Stimulated activated CD4-positive, alpha-beta T cell treated with anti-CD3 and anti-CD28 coated beads, Interleukin-15, amount 100 ng/mL, for 24 hours (primary cell): ENCODE measurements at places on chromosomes 3 and 15.
A peak's percentile ranks its signal among the peaks of the same experiment; 100 is the strongest.

DNA sequence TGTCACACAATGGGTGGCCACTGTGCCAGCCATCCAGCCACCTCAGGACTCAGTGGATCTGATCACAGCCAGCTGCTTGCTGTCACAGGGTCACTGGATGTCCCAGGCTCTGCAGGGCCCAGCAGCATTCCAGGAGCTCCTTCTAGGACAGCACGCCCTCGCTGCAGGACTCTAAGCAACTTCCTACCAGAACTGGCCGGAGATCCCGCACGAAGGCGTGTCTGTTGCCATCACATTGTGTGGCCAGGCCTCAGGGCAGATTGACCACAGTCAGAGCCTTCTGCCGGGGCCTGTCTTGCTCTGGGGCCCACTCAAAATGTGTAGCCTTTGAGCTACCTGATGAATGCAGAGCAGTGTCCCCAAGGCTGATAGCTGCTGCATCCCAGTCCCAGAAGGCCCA lies 24.6 kb downstream of the DNAJB8 start:
- no peak for DNase-seq

- DNase-seq = no peak
Observed at GRCh38 chr3:74349015-74349414, 265.4 kb downstream of the CNTN3 start.

DNA sequence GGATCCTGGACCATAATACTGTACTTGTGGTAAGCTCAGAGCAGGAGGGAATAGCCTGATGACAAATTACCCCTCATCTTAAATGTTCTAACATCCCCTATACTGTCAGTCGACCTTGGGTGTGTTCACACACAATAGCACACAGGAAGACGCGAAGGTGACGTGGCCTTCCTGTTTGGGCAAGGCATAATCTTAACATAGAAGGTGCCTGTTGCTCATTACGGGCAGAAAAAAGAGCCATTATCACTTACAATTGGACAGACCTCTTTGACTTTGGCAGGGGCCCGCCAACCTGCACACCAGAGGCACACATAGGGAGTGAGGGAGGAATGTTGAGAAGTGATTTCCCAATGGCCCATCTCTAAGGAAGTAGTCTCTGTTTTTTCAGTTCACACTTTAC lies 144.2 kb downstream of the ANO10 start:
- DNase-seq = peak; percentile 59

DNA sequence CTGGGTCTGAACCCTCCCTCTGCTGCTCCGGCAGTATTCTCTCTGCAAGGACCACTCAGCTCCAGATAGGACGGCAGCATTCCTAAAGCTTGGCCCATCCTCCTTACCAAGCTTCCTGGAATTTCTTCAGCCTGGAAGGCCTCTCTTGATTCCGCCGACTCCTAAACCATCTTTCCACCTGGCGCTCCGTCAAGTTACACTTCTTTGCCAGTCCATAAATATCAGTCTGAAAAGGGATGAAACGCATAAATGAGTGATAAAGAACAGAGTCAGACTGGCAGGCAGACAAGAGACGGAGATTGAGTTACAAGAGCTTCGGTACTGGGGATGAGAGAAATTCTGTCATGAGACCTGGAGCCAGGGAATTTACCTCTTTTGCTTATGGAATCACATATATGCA lies 44.3 kb downstream of the CERS3 start:
- DNase-seq = no peak

GRCh38 chr15:85649372-85649771 lies 145.4 kb downstream of the KLHL25 start:
- peak; percentile 46 for DNase-seq

DNA sequence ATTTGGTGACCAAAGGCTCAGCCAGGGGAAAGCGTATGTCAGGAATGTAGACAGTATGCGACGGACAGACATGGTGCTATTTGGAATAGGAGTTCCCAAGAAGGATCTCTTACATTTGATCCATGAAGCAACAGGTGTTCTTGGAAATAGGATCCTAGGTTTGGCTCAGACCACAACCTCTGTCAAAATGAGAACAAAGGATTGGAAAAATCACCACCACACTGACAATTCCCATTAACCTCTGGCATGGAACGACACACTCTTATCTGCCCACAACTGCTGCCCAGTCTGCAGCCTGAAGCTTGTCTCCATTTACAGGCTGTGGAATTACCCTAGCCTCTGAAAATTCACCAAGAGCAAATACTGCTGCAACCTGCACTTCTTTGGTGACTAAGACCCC lies 33.6 kb upstream of the LRRN1 start:
- DNase-seq = no peak

DNA sequence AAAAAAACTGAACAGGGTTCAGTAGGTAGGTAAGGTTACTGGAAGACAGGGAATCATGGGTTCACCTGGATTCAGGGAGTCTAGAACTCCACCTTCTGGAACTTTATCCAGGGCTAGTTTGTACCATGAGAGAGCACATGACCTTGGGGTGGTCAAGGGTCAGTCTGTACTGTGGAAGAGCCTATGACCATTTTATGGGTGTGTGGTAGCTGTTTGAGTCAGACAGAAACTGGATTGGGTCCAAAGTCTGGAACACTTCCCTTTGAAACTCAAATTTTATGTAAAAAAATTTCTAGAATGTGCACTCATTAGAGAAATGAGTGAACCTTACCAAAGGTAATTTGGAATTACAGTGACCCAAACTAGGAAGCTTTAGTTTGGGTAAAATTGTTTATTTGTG lies 486.0 kb upstream of the AGTR1 start:
- no peak for DNase-seq

DNA sequence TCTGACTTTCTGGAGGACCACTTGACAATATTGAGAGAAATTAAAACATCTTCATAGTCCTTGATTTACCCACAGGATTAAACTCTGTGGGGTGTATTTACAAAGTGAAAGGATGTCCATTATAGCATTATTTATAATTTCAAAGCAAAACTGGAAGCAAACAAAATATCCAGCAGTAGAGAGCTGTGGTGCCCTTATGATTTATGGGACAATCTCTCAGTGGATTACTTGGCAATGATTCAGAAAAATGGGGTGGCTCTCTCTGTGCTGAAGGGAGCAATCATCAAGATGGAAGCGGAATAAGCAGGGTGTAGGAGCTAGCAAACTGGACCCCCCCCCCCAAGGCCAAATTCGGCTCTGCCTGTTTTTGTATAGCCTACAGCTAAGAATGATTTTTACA lies 9.0 kb downstream of the PPCDC start:
- no peak for DNase-seq

DNA sequence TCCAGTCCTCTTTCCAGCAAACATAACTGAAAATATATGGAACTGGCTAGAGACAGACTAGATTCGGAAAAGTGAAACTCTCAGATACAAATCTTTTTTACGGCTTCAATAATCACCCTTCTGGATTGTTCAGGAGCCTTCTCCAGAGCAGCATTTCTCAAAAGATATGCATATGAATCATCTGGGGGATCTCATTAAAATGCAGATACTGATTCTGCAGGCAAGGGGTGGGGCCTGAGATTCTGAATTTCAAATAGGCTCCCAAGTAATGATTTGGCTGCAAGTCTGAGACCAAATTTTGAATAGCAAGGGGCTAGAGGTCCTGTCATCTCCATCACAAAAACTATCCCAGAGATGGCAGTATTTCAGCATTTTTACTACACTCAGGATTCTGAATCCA lies 165.4 kb downstream of the CTNNB1 start:
- no peak for DNase-seq

- no peak for DNase-seq
Observed at GRCh38 chr3:196140224-196140623, 58.3 kb upstream of the TFRC start.

- no peak for DNase-seq
Observed at GRCh38 chr15:40766194-40766815, 2.4 kb downstream of the GCHFR start.

- DNase-seq = no peak
Observed at GRCh38 chr3:113659996-113660395, 36.4 kb downstream of the USF3 start.

DNA sequence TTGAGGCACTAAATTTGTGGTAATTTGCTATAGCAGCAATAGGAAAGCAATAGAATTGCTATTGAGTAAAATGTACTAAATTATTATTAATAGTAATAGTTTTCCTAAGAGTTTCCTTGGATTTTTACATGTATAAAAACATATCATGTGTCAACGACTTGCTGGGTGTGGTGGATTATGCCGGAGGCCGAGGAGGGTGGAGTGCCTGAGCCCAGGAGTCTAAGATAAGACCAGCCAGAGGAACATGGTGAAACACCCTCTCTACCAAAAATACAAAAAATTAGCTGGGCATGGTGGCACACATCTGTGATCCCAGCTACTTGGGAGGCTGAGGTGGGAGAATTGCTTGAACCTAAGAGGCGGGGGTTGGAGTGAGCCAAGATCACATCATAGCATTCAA lies 749.9 kb downstream of the TBL1XR1 start:
- DNase-seq = no peak

- no peak for DNase-seq
Observed at GRCh38 chr3:119569156-119569555, 9.7 kb upstream of the CD80 start.

- DNase-seq = no peak
Observed at GRCh38 chr15:32649342-32649741, 7.8 kb downstream of the SCG5 start.

DNA sequence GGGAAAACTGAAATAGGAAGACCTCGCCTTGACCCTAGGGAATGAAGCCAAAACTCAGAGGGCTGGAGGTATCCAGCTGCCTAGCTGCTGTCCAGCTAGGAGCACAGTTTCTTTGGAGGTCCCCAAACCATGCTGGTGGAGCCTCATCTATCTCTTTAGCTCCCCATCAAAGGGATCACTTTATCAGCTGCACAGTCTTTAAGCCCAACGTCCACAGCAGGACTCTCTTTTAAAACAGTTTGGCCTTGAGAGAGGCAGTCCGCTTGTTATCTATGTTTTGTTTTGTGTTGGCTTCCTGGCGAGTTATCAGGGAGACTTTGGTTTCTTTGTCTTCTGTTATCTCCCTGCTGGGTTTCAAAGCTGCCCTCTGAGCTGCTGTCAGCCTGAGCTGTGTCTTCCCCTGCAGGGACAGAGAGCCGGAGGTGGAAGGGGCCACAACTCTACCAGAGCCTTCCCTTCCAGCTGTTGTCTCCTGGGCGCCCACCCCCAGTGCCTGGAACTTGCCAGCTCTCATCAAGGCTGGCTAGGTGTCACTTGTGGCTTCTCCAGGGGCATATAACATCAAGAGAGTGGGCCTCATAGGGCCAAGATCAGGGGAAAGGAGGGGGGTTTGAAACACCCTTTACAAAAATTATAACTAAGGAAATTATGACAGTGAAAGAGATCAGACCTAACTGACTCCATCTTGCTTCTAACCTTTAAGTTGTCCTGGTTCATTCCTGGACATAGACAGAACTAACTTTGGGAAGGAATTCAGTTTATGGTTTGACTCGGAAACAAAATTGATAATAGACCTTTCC lies 61.4 kb upstream of the C15orf39 start:
- DNase-seq = no peak

GRCh38 chr3:62589078-62589477 lies 215.7 kb upstream of the FEZF2 start:
- DNase-seq = no peak

- DNase-seq = no peak
Observed at GRCh38 chr3:138898301-138898700, 48.6 kb downstream of the FOXL2 start.

GRCh38 chr15:48442011-48442410 lies 110.8 kb downstream of the DUT start:
- no peak for DNase-seq

DNA sequence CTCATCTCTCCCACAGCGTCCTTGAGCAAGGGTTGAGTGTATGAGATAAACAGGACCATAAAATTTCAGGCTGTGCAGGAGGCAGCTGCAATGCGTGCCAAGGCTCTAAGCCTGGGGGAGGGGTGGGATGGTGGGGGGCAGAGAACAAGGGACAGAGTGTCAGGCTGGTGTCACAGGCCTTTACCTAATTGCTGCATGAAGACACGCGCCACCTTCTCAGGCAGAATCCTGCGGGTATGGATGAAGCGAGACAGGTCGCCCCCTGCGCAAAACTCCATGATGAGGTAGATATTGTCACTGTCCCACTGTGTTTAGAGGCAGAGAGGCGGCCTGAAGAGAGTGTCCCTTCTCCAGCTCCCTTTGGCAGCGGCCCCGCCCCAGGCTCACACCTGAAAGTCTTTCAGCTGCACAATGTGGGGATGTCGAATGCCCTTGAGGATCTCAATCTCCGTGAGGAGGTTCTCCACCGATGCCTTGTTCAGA lies 1.0 kb downstream of the ULK3 start:
- DNase-seq = no peak

GRCh38 chr3:85864896-85865295 lies 906.1 kb downstream of the CADM2 start:
- DNase-seq = no peak

DNA sequence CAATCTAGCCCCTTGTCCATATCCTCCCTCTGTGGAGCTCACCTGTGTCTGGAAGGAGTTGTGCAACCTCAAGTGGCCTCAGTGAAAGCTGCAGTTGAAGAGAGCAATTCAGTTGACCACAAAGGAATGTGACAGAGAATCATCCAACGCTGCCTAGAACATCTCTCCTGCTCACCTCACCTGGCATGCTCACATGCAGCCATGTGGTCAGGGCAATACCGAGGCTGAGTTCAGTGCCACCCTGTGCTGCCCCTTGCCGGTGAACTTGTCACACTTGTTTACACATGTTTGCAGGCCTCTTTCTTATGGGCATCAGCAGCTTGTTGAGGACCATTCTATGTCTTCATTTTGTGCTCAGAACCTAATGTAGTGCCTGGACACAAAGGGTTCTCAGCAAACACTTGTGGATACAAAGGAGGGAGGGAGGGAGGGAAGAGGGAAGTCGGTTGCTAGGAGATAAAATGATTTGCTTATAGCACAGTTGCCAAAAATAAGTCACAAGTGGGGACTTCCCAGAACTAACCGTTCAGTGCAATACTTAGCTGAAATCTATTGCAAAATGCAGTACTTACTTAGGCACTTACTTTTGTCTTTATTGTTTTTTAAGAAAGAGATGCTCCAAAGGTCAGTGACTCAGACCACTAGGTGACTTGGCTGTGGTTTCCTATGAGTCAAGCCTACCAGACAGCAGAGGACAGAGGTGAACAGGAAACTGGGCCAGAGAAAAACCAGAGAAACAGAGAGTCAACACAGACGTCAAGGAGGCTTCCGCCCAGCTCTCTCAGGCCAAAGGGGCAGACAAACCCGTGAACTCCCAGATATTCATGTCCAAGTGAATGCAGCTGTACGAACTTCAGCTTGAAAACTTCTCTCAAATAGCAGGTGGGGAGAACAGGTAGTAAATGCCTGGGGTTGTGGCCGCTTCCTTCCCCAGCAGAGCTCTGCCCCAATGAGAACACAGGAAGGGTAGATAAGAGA lies 227.8 kb upstream of the CTNNB1 start:
- DNase-seq = peak; percentile 45

- DNase-seq = no peak
Observed at GRCh38 chr3:1495466-1495865, 402.6 kb downstream of the CNTN6 start.

- no peak for DNase-seq
Observed at GRCh38 chr15:51580385-51580784, 42.2 kb downstream of the DMXL2 start.

DNA sequence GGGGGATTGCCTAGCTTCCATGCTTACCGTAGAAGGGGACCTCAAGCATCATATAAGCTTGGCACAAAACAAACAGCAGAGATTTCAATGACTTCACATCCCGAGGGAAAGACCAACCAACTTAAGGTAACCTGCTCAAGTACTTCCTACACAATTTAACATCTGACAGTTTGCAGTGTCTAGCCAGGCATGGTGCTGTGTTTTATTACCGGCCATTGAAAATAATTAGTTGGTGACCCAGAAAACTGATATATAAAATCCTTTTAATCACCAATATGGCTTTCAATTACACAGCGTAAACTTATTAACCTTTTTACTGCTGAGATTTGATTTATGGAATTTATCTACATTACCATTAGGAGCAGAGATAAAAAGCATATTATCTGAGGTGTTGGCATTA lies 268.3 kb downstream of the ARRDC4 start:
- DNase-seq = no peak
